Vagina (tissue), 2 donors: ENCODE measurements at places on chromosomes 13 and 19. TPM values are rescaled to one million over a fixed set of nuclear protein-coding genes. Genes with fewer than 3 reads are reported as not detected.
A peak's percentile ranks its signal among the peaks of the same experiment; 100 is the strongest.

DNA sequence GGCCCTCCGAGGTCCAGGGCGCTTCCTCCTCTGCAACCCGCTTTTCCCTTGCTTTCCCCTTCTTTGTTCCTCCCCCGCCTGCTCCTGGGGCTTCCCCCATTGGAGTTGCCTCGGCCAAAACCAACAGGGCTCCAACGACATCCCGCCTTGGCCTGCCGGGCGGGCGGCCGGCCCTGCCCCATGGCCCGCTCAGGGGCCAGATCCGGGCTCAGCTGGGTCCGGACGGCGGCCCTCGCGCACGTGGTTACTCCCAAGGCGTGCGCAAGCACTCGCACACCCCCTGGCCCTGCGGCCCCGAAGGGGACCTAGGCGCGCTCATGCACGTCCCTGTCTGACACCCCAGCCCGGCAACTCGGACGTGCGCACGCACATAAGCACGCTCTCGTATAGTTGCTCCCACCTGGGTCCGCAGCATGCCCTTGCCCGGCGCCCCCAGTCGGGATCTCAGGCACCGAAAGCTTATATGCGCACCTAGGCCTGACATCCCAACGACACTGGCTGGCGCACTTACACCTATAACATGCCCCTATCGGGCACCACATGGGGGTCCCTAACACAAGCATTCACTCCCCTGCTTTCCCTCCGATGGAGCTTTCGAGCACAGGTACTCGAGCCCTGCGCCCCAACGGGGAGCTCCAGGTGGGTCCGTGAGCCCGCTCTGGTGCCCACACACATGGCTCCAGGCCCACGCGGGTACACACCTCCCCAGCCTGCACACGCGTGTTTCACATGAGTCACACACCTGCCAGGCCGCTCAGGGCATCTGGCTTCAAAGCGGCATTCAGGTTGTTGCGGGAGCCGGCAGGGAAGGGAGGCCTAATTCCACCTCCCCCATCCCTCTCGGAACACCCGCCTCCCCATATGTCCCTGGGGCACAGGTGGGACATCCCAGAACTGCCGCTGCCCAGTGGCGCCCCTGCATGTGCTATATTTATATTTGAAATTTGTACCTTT lies 15.0 kb downstream of the NFIX start:
- no peak for DNase-seq

DNA sequence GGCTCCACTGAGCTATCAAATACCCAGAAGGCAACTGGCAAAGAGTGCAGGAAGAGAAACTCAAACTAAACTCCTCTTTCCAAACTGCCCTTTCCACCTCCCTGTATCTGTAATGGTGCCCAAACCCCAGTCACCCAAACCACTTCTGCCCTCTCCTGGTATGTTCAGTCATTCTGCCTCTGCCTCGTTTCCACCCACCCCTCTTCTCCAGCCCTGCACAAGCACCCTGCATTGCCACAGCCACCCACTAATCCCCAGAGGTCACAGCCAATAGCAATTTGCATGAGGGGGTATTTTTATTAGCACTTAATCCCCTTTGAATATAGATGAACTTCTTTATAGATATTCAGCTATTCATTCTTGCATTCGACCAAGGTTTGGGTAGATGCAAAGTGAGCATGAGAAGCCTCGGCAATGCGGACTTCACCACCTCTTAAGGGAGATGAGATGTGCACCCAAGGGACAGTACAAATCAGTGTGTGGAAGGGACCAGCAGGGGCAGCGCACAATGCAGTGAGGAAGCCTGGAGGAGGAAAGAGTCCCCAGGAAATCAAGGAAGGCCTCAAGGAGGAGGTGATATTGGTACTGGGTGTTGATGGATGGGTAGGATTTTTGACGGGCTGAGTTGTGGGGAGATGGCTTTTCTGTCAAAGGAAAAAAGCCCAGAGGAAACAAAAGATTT lies 12.4 kb downstream of the TMEM272 start:
- peak; percentile 81 for DNase-seq

DNA sequence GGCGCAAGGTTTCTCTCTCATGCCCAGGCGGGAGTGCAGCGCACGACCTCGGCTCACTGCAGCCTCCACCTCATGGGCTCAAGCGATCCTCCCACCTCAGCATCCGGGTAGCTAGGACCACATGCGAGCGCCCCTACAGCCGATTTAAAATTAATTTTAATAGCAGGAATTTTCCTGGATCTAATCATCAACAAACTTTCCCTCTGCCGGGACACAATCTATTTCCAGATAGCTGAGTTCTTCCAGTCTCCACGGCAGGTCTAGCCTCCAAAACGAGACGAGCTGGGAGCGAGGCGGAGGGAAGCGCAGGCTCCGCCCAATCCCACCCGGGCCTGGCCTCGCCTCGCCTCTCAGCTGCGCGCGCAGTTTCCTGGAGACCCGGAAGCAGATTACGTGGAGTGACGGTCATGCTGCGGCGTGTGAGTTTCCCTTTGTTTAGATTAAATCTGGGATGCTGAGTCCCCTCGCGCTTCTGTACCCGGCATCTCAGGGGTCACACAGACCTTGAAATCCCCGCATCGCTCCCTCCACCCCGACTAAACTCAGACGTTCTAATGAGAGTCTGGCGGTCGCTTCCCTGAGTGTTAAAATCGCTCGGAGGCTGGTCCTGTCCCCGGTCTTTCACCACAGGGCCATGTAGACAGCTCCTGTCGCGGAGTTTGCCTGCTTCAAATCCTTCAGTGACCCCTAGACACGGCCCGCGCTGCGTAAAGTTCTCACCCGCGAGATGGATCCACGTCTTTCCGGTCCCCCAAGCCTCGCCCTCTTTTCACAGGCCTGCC lies at the start of gene ZNF880:
ZNF880 (plus strand) TSS at position 365 of the 782 bp plus-strand sequence; CDS start at position 408, 43 bp downstream.
- peak; percentile 88 for DNase-seq

DNA sequence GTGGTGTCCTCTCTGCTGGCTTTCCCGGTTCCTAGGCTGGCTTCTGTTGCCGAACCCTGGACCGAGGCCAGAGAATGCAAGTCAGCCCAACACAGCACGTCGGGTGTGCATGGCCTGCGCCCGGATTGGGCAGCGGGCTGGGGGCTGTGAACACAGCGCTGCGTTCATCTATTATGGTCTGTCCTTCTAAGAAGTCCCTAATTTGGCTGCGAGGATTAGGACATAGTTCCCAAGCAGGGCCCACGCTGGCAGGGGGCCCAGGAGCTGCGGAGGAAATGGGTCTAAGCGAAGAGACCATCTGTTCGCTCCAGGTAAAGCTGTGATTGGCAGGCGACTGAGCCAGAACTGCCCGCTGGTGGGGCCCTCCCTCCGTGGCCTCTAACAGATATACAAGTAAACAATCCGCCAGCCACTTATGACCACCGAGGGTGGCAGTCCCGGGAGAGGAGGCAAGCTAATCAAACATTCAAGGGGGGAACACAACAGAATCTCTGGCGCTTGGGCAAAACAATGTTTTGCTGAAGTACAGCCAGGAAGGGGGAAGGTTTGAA lies 6.0 kb downstream of the SYCE2 start:
- no peak for DNase-seq

GRCh38 chr13:40586886-40587565 lies 79.4 kb downstream of the FOXO1 start:
- no peak for DNase-seq

The CCDC122 gene
- 4.9 TPM for total RNA-seq

DNA sequence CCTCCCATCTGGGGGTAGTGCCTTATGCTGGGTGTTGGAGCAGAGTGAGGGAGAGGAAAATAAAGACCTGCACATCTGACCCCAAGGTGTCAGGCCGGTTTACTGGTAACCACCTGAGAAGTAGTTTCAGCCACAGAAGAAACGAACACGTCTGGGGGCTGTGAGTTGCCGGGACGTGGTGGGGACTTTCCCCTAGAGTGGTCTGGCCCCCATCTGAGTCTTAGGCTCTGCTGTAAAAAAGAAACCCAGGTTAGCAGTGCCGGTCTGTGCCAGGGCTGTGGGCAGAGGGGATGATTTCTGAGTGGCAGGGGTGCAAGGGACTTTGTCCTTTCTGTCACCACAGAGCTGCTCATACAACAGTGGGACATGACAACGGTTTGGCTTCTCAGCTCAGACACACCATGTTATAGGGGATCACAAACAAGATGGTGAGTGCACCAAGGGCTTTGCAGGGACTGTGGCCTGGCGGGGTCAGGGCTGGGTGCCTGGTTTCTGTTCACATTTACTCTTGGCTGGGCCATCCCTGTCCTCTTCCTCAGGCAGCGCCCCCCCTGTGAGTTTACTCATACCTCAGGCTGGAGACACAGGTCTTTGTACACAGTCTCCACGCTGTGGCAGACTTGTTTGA lies 9.0 kb downstream of the GCDH start:
- no peak for DNase-seq

The SCGB2B2 gene
- 0.49 TPM for total RNA-seq

GRCh38 chr13:111344471-111345191 lies 24.2 kb downstream of the TEX29 start:
- DNase-seq: peak; percentile 74

DNA sequence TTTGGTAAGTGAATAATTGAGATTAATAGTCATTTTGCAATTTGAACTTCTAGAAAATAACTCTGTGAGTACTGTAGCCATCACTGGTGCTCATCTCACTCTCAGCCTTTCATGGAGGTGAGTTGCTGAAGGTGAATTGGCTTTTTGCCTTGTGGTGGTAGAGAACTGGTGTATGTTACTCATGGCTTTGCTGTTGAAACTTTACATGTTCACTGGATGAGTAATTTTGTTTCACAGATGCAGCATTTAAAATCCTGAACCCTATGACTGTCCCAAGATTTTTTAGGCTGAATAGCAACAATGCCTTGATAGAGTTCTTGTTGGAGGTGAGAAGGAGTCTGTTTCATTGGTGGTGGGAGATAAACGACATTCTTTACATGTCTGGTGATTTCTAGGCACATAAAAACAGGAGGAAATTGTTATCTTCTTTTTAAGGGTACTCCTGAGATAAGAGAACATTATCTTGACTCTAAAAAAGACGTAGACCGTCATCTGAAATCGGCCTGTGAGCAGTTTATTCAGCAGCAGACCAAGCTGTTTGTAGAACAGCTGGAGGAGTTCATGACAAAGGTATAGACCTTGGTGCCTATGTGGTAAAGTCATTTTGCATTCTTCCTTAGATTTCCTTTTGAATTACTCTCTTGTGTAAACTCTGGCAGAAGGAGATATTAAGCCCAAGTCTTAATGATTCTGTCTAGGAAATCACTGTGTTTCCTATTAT lies 53.9 kb downstream of the COG3 start:
- DNase-seq: no peak

DNA sequence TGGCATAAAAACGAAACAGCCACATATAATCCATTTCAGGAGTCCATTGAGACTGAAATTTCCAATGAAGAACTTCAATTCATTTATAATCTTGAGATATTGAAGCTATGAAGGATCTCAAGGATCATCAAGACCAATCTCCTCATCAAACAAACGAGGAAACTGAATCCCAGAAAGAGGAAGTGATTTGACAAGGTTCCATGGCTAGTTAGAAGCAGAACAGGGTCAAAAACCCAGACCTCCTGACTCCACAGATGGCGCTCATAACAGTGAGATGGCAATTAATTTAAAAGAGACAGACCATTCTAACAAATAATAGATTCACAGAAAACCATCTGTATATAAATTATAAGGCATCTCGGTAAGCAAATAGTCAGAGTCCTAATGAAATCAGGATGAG lies 229.7 kb downstream of the KCTD12 start:
- DNase-seq: no peak

GRCh38 chr13:28001049-28001448 lies 12.6 kb upstream of the URAD start:
- DNase-seq: no peak

GRCh38 chr13:25707726-25708125 lies 336.0 kb downstream of the ATP8A2 start:
- no peak for DNase-seq

DNA sequence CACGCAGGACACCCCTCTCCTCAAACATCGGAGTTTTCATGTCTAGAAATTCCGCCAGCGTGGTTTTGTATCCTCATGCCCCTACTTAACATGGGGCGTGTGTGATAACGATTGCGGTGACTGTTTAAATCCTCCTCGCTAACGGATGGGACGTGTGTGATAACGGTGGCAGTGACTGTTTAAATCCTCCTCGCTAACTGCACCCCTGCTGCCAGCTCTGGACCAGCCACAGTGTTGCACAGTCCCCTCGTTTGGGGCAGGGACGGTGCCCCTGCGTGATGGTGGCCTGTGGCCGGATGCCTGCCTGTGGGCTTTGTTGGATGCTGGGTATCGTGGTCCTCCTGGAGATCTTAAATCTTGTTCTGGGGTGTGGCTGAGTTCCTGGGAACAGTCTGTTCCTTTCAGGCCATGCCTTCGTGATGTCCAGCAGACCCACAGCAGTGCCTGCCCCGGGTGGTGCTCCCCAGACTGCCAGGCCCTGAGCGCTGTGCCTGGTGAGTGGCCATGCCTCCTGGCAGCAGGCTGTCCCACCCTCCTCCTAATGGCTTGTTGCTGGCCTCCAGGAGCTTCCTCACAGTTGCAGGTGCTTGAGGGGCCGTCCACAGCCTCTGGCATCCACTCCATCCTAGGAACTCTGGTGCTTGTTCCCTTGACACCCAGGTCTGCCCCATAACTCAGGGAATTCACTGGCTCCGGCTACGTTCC lies 122.5 kb upstream of the MCF2L start:
- DNase-seq: no peak

GRCh38 chr13:76331943-76332712 lies 554.1 kb downstream of the KCTD12 start:
- no peak for DNase-seq

DNA sequence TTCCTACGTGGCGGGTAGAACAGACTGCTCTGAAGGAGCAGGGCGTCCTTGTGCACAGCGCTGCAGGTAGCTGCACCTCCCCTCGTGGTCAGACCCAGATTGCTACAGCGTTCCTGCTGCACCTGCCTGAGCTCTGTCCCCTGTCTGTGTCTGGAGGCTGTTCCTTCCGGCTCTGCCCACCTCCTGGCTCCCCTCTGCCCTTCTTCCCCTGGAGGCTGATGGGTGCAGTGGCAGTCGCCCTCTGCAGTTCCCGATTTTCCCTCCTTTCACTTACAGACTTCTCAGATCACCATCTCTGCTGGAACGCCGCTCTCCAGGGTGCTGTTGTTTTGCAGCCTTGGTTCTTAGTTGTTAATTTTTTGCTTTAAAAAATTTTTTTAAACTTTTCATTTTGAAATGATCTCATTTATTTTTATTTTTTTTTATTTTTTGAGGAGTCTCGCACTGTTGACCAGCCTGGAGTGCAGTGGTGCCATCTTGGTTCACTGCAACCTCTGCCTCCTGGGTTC lies 53.6 kb downstream of the SMARCA4 start:
- no peak for DNase-seq

The CEBPA gene
- 38.3 TPM for total RNA-seq

DNA sequence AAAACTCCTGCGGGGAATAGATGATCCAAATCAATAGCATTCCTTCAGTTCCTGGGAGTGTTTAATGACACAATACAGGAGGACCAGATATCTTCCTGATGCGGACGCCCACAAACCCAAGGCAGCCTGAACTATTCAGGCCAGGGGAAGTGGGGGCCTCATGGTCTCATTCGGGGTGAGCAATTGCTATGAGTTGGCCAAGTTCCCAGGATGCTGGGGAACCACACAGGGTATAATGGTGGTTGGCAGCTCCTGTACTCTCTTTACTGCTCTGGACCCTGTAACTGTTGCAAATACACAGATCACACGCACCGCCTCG lies 401.2 kb downstream of the IRS2 start:
- no peak for DNase-seq

- DNase-seq: no peak
These were observed 5.9 kb downstream of the ZSCAN22 start for GRCh38 chr19:58332697-58333096.

- DNase-seq: no peak
These were observed 3.0 kb downstream of the FIZ1 start for GRCh38 chr19:55596304-55596703.

GRCh38 chr13:59545007-59545406 lies 618.7 kb downstream of the DIAPH3 start:
- no peak for DNase-seq

The KIR3DL2 gene
- not detected for total RNA-seq

GRCh38 chr13:103568314-103568713 lies 502.1 kb upstream of the SLC10A2 start:
- no peak for DNase-seq
